ENCODE measurements at places on chromosomes 2 and 18.

DNA sequence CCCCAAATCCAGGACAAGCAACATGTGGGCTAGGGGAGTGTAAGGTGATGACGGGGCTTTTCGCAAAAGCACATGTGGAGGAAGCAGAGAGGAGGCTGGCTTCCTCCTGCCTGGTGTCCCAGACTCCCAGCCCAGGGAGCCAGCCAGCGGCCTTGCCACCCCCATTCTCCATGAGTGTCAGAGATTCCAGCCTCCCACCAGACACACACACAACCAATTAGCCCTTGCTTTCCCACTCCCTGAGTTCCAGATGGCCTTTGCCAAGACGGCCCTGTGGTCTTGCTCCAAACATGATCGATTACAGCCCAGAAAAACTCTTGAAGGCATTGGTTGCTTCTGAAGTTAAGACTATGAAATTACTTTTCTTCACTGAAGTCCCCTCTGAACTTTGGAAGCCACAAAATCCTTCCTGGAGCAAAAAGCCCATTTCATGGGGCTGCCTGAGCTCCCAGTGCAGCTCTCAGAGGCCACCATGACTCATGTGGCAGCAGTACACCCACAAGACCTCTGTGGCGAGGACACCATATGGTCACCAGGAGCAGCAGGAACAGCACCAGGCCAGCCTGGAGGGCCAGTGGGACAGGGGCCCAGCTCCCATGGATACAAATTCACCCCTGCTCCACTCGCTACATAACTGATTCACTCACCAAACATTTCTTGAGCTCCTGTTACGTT lies 69.1 kb upstream of the PID1 start:
- no peak for DNase-seq

GRCh38 chr2:168748461-168748860 lies 54.0 kb upstream of the NOSTRIN start:
- DNase-seq: no peak

DNA sequence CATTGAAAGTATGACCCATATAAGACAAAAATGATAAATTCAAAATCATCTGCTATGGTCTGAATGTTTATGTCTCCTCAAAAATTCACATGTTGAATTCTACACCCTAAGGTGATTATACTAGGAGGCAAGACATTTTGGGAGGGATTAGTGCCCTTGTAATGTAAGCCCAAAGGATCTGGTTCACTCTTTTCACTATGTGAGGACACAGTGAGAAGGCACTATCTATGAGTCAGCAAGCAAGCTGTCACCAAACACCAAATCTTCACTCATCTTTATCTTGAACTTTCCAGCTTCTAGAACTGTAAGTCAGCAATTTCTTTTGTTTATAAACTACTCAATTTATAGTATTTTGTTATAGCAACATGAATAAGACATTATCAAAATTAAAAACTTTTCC lies 284.7 kb upstream of the ZC3H15 start:
- peak; percentile 1 for DNase-seq

DNA sequence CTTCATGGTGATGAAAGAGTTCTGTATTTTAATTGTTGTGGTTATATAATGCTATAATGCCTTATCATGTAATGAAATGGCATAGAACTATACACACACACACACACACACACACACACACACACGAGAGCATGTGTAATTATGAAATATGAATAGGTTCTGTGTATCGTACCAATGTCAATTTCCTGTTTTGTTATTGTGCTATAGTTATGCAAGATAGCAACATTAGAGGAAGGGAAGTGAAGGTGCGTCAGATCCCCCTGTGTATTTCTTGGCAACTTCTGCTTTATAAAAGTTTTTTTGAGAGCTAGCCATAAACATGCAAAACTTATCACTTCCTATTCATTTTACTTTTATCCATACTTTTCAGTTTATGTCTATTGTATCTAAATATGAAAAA lies 60.7 kb upstream of the ARHGAP15 start:
- DNase-seq: peak; percentile 55

- DNase-seq: no peak
Measured at GRCh38 chr18:77433076-77433475, 183.4 kb downstream of the GALR1 start.

DNA sequence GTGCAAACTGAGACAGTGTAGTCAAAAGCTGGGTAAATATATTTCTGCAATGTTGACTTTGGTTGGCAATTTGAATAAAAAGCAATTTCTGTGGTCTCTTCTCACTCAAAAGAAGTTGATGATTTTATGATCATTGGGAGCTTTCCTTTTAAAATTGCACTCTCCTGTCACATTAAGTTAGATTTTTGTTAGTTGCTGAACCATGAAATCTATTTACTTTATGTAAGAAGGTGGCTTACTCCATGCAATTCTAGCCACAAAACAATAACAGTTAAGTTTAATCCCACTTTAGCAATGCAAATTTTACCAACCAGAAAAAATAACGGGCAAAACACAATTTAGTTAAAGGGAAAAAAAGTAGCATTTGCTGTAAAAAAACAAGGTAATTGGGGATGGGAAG lies 48.3 kb downstream of the DLGAP1 start:
- DNase-seq: no peak

- DNase-seq: peak; percentile 45
Measured at GRCh38 chr2:15142069-15142689, 419.0 kb downstream of the NBAS start.

GRCh38 chr2:131143803-131144202 lies 38.7 kb downstream of the PLEKHB2 start:
- no peak for DNase-seq

DNA sequence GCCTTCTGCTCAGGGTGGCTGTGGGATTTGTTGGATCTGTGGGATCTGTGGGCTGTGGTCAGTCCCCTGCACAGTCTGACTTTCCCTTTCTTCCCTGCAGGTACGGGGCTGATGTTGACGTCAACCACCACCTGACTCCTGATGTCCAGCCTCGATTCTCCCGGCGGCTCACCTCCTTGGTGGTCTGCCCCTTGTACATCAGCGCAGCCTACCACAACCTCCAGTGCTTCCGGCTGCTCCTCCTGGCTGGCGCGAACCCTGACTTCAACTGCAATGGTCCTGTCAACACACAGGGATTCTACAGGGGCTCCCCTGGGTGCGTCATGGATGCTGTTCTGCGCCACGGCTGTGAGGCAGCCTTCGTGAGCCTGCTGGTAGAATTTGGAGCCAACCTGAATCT lies 17.5 kb downstream of the ASB1 start:
- DNase-seq: no peak

DNA sequence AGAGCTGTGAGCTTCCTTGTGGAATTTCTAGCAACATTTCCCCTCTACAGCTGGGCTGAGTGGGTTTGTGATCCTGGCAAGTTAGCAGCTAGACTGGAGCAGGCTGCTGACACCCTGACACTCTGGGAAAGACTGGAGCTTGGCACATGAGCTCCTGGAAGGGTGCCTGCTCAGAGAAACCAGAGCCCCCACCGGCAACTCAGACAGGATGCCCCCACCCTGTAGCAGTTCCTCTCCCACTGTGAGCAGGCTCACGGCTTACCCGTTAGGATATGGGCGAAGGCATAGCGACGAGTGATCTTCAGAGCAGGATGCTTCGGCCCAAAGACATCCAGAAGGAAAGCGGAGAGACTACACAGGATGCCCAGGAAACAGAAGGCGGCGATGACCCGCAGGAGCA lies 11.2 kb downstream of the TMEM127 start:
- no peak for DNase-seq

GRCh38 chr2:190984595-190984994 lies 29.4 kb downstream of the STAT1 start:
- no peak for DNase-seq

- peak; percentile 48 for DNase-seq
Measured at GRCh38 chr2:231926761-231927565, 767 bp upstream of the NPPC start.

- DNase-seq: no peak
Measured at GRCh38 chr2:111708476-111709180, 175.4 kb downstream of the ANAPC1 start.

GRCh38 chr2:190417045-190417842 lies 9.1 kb downstream of the MFSD6 start:
- DNase-seq: no peak

- DNase-seq: no peak
Measured at GRCh38 chr2:30820381-30821055, 13.3 kb upstream of the CAPN13 start.

DNA sequence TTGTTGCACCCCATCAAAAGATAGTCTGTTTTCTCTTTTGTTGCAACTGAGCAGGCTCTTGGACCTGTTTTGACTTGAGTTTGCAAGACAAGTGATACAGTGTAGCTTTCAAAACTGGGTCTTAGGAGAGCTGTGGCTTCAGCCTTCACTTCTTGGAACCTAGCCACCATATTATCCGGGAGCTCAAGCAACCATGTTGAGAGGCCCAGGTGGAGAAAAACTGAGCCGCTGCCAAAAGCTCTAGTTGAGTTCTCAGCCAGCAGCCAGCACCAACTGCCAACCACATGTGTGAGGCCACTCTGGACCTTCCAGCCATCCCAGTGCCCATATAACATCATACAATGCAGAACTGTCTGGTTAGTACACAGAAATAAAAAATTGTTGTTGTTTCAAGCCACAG lies 5.4 kb downstream of the CACNB4 start:
- DNase-seq: no peak

GRCh38 chr2:96427917-96428316 lies 77.2 kb downstream of the NEURL3 start:
- no peak for DNase-seq

DNA sequence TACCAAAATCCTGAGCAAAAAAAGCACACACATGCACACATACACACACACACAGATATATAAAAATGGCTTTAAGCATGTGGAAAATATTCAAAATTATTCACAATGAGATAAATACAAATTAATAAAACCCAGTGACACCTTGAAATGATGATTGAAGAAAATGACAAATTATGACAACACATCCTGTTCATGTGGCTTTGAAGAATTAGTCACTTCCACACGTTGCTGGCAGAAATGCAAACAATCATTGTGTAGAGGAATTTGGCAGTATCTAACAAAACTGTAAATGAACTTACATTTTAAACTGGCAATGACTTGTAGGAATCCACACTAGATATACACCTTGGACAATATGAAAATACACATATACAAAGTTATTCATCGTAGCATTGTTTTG lies 95.8 kb upstream of the RGPD4 start:
- DNase-seq: no peak

GRCh38 chr2:69560147-69560482 lies 83.4 kb downstream of the AAK1 start:
- DNase-seq: no peak

DNA sequence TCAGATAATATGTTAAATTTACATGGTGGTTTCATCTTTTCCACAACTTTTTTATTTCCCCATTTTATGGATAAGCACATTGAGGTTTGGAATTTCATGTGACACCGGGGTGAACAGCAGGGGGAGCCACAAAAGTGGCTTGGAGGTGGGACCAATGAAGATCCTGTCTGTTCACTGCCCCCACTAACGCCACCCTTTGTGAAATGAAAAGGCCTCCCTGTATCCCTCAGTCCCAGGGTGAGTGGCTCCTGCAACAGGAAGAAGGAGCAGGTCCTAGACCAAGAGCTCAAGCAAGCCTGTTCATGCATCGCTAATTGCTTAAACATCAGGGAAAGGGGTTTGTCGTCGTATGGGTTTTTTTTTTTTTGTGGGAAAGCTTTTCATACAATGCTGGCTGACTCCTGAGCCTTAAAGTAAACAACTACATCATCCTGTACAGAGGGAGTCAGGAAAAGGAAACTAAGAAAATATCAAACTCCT lies 267.8 kb upstream of the EPAS1 start:
- DNase-seq: no peak

- DNase-seq: no peak
Measured at GRCh38 chr2:237652181-237652580, 24.8 kb downstream of the LRRFIP1 start.

DNA sequence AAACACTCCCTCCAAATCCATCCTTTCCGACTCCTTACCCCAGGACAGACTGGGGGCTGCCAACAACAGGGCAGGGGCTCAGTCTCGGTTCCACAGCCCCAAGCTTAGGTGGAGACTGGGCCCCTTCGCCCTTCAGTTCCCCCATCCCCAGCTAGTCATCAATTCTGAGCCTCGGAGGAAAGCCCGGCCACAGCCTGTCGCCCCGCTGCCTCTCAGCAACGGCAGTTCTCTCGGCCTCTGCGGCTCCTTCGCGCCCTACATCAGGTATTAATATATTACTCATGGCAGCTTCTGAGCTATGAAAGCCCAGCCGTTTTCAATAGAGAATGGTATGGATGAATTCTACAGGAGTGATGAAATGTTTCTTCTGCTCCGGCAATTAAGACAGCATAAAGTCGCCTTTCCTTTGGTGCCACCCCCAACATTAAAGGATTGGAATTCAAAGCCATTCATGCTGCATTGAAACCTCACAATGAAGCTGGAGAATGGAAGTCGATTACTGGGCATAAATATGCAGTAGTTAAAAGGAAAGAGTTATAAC lies 2.8 kb downstream of the HDAC4 start:
- no peak for DNase-seq

DNA sequence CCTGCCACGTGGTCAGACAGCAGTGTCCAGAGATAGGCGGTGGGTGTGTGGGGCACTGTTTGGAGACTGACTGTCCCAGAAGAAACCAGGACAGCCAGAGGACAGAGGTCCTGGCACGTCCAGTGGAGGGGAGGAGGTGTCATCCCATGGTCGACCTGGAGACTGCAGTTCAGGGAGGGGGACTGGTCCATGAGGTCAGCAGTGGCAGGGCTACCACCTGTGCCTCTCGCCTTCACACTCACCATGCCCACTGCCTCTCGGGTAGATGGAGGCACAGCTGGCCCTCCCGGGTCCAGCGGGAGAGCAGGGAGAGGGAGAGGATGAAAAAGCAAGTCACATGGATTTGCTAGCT lies 53.9 kb downstream of the INHBB start:
- no peak for DNase-seq
